ENCODE measurements at places on chromosomes 6 and 20.
A peak's percentile ranks its signal among the peaks of the same experiment; 100 is the strongest.

- DNase-seq, result no peak
Measured at GRCh38 chr20:43448748-43449535, 8.8 kb upstream of the SRSF6 start.

GRCh38 chr6:167150941-167151549 is 6.7 kb downstream of the GPR31 start:
- DNase-seq, result no peak

GRCh38 chr6:99241905-99242534 is 107.5 kb downstream of the FAXC start:
- peak; percentile 5 for DNase-seq

DNA sequence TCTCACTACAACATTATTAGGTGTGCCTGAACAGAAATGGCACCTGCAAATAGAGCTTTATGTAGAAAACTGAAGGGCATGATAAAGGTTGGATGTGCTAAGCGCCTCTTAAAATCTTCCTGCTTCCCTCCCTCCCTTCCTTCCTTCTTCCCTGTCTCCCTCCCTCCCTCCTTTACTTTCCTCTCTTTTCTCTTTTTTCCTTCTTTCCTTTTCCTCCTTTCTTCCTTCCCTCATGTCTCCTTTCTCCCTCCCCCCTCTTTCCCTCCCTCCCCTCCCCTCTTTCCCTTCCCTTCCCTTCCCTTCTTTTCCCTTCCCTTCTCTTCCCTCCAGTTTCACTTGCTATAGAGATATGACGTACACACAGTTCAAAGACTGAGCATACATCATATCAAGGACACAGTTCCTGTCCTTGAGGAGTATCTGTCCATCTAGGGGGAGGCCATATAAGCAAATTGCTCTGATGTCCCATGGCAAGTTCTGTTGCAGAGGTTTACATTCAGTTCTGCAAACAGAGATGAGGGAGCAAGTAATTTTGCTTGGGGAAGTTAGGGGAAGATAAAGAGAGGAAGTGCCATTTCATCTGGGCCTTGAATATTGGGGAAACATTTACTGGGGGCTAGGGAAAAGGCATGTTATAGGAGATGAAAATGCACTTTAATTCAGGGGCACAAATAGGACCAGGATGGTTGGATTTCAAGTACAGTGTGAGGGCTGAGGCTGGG is 79.0 kb upstream of the EEF1E1 start:
- no peak for DNase-seq

- DNase-seq, result no peak
Measured at GRCh38 chr20:56091628-56092234, 86.4 kb upstream of the CBLN4 start.

DNA sequence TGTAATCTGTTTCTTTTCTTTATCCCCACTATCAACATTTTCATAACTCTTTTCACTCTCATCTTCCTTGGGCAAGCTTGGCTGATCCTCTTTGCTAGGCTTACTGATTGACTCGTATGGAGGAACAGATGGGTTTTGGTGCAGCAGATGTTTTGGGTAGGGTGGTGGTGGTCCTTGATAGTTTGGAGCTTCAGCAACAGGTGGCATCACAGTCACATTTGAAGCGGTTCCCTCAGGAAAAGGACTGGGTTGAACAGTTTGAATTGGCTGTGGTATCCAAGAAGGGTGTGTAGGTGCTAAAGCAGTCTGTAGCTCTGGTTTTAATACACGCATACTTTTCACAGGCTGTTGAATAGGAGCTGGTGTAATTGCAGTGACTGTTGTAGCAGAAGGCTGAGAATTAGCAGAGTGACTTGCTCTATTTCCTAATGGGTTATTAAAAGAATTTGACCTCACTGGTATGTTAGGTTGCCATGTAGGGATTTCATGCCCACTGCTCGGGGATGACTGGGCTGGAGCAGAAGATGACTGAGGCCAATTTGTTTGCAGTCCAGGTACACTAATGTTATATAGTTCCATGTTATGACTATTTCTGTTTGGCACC is 34.5 kb downstream of the LATS1 start:
- DNase-seq, result no peak

DNA sequence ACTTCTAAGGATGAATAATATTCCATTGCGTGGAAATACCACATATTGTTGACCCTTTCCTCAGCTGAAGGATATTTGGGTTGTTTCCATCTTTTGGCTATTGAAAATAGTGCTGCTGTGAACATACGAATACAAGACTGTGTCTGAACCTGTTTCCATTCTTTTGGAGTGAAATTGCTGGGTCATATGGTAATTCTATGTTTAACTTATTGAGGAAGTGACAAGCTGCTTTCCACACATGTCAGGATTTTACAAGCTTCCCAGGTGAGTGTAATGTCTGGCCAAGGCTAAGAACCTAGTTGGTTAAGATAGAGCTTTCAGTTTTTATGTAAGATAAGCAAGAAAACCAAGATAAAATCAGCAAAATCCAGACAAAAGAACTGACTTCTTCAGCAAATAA is 48.8 kb downstream of the PPP1R3G start:
- no peak for DNase-seq

- no peak for DNase-seq
Measured at GRCh38 chr6:134176264-134176975, 124.0 kb upstream of the SLC2A12 start.

GRCh38 chr6:116246089-116246488 is 7.8 kb downstream of the TSPYL4 start:
- no peak for DNase-seq
